ENCODE measurements at places on chromosomes 6 and 20.

GRCh38 chr20:51801122-51801822, 1.0 kb downstream of the SALL4 start:
- DNase-seq, result no peak

GRCh38 chr6:133778414-133779130, 110.3 kb upstream of the TCF21 start:
- no peak for DNase-seq

DNA sequence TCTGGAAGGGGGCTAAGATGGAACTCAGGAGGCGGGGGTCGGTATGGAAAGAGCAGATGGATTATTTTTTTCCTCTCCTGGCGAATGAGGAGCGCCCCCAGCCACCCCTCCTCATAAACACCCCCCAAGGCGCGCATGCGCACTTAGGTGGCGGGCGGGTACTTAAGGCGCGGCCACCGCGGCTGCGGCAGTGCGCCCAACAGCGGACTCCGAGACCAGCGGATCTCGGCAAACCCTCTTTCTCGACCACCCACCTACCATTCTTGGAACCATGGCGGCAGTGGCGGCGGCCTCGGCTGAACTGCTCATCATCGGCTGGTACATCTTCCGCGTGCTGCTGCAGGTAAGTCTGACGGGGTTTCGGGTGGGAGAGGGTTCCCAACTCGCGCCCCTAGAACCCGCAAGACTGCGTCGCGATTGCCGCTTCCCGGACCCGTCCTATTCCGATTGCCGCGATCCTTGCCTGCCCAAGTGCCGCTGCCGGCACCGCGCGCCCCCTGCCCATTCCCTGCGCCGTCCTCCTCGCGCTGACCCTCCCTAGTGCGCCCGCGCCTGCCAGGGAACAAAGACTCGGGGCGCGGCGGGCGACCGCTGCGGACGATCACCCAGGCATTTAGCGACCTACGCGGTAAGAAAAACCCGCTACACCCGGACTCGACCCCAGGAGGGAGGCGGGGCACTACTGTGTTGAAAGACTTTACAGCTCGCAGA, at the start of gene NNAT:
TSS of gene NNAT (plus strand) at position 190 of the 711 bp plus-strand sequence. CDS start at position 272, 82 bp downstream.
- no peak for DNase-seq

DNA sequence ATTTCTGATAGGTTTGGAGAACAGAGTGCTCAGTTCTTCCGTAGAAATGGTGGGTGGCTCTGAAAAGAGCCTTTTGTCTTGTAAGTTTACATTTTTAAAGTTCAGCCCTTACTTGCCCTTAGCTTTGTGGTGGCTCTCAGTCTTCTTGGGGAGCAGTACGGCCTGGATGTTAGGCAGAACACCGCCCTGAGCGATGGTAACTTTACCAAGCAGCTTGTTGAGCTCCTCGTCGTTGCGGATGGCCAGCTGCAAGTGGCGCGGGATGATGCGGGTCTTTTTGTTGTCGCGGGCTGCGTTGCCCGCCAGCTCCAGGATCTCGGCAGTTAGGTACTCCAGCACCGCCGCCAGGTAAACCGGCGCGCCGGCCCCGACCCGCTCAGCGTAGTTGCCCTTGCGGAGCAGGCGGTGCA, 19.5 kb downstream of the OR2B2 start:
- no peak for DNase-seq

DNA sequence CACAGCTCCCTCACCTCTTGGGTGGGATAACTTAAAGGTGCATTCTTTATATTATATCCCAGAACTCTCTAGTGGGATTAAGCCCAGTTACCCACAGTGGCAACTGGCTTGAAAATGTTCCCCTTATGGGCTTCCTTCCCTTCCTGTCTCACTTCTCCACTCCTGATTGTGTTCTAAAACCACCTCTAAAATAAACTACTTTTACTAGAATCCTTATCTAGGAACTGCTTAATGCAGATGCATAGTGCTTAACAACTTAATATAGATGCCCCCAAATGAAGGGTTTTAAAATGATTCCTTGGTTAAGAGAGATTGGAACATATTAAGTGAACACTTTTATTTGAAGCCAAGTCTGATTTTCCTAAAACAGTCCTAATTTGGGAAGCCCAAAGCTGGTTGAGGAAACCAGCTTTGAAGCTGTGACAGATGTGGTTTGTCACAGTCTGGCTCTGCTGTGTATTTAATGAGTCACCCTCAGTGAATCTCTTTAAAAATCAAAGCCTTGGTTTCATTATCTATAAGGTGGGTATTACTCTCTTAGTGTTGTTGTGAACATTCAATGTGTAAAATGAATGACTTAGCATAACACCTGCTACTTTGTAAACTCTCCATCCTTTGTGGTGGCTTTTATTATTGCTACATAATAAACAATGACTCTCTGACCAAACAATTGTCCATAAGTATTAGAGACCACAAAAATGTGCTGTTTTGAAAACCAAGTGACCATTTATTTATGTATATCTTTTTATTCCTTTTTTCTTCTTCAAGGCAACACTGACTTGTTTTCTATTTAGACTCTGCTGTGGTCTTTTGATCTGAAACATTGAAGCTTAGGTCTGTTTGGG, 24.4 kb downstream of the PLCB1 start:
- DNase-seq, result no peak

DNA sequence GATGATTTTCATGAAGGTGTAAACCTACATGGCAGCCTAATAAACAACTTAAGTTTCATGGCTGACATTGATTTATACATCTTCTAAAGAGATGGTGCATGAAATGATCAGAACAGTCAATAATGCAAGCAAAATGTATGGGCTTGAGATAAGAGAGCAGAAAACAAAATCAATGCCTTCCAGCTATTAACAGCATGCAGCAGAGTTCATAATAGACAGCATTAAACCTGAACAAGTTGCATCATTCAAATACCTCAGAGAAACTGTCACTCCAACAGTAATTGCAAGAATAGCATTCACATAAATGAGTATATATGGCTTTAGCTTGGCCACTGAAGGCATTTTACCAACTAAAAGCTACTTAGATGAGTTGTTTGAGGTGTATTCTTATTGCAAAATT, 319.6 kb upstream of the ARID1B start:
- DNase-seq, result no peak

DNA sequence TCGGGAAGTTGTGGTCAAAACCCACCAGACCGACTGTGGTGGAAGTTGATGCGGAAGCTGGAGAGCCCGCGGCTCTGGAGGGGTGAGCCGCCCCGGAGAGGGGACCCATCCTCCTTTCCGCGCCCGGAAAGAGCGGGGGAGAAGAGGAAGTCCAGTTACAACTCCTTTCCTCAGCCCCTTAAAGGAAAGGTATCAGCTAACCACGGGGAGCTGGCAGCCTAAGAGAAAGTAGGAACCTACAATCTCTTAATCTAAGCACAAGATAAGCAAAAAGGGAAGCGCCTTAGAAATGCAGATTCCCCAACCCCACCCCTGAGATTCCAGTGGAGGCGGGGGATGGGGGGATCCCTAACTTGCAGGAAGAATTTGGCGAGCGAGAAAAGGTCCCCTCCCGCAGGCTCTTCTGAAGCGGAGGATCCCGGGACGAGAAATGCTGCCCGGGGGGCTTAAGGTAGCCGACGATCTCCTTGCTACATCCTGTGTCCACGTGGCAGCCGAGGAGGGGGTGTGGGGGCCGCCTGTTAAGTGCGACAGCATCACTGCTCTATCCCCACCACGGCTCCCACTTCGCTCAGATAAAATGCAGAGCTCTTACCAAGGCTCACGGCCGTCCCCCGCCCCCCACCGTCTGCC, 87.5 kb downstream of the ZFP64 start:
- no peak for DNase-seq
